Activated CD4-positive, alpha-beta T cell treated with anti-CD3 and anti-CD28 coated beads, Interleukin-10, Interleukin-2, amounts not matched to agents 100 ng/mL and 50 ng/mL, durations not matched to agents 16 hours and 8 hours (primary cell): ENCODE measurements at places on chromosomes 3 and 15.

DNA sequence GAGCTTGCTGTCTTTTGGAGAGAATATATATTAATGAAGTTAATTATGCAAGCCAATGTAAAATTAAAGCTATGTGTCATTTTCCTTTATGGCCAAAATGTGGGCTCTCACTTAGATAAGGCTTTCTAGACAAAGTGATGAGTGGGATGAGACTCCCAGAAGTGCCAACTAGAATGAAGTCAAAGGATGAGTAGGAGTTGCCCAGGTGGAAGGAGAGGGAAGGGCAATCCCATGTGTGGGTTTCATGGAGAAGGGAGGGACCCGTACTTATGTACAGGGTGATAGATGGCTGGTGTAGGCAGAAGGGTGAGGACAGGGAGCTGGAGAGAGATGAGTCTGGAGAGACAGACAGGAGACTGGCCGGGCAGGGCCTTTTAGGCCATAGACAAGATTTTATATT is 239.2 kb downstream of the THRB start:
- DNase-seq = no peak

- DNase-seq = no peak
Measured at GRCh38 chr15:25695875-25696760, 167.0 kb downstream of the ATP10A start.

- DNase-seq = no peak
Measured at GRCh38 chr3:38528457-38528856, 32.3 kb downstream of the EXOG start.

- DNase-seq = no peak
Measured at GRCh38 chr15:88622605-88622975, 1.4 kb downstream of the AEN start.

- no peak for DNase-seq
Measured at GRCh38 chr15:35208353-35208752, 123.3 kb upstream of the NANOGP8 start.
